ENCODE measurements at places on chromosomes 4 and X.

DNA sequence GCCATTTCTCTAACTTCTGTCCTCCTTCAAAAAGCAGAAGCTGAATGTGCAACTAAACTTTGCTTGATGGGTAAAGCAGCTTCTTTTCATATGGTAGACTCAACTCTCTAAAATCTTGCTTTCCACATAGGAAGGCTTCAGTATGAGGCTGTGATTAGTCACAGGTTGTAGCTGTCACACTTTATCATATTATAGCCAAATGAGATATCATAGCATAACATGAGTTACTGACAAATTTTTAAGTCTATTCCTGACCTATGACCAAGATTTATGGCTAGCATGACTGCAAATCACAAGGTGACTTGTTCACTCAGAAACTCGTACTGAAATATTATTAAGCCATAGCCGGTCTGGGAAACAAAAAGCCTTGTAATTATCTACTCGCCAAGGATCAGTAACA is 998.6 kb downstream of the RPA4 start:
- no peak for DNase-seq

DNA sequence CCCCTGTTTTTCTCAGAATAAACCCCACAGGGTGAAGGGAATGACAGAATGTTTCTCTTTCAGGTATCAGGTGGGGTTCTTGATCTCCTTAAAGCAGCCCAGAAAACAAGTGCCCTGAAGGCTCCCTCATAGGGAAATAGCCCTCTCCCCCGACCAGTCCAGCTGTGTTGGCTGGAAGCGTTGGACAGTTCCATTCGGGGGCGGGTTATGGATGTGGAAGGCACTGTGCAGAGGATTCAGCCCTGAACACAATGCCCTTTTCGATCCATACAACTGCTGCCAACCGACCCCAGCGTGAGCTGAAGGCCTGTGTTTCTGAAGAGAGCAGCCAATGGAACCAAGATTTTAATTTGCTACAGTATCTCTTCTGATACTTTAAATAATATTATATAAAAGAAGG is 41.5 kb downstream of the SEL1L3 start:
- peak; percentile 32 for DNase-seq

DNA sequence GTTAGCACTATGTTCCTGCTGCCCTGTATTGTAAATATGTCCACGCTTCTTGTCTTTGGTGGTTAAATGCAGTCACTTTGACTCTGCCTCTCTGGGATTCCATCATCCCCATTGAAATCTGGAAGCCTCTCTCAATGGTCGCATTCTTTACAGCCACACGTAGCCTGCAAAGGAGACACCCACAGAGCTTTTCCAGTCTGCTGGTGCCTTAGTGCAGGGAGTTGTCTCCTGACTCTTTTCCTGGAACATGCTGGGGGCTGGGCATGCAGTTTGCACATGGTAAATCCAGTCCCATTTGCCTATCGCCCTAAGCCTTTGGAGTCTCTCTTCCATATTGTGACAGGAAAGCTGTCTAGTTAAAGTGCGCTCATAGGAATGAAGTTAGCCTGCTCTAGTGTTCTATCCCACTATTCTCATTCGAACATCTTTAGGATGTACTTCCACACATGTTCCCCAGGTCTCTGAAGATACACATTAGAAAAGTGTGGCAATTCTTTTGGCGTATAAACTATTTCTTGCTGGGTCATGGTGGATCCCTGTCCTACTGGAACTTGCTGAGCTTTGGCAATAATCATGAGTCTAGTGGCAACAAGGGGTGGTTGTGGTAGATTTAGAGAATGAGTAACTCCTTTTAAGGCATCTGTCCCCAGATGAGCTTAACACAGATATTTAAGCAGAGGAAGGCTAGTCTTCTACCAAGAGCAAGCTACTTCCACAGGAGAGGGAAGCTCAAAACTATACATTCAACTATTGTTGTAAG is 33.7 kb downstream of the COQ2 start:
- peak; percentile 13 for DNase-seq

DNA sequence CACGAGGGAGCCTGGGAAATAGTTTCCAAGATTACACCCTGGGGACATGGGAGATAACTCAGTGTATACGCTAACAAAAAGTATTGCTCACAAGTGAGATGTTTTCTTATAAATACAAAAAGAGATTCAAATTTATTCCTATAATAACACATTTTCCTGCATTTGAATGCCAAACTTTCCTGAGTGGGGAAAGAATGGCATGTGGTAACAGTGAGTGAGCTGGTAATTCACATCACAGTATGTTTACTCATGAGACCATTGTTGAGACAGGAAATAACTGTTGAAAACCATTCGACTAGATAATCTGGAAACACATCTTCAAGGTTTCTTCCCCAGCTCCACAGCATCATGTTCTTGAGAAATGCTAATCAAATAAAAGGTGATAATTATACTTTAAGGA is 109.1 kb downstream of the TASL start:
- DNase-seq: no peak

DNA sequence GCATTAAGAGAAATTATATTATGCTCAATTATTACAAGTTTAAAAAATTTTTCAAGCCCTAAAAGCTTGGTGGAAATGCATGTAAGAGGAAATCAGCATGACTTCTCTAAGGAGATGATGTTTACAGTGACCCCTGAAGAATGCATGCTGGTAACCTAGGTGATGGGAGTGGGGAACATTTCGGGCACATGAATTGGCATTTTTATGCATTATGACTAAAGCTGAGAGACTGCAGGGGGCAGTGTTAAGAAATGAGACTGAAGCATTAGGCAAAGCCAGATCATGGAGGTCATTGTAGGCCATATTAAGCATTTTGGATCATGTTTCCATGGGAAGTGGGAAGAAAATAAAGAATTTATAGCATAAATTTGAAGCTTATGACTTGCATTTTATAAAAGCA is 421.3 kb downstream of the FAT4 start:
- DNase-seq: no peak

DNA sequence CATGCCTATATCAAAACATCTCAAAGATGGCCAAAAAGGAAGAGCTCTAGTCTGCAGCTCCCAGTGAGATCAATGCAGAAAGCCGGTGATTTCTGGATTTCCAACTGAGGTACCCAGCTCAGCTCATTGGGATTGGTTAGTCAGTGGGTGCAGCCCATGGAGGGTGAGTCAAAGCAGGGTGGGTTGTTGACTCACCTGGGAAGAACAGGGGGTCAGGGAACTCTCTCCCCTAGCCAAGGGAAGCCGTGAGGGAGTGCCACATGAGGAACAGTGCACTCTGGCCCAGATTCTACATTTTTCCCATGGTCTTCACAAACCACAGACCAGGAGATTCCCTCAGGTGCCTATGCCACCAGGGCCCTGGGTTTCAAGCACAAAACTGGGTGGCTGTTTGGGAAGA is 57.3 kb upstream of the FGF16 start:
- no peak for DNase-seq

DNA sequence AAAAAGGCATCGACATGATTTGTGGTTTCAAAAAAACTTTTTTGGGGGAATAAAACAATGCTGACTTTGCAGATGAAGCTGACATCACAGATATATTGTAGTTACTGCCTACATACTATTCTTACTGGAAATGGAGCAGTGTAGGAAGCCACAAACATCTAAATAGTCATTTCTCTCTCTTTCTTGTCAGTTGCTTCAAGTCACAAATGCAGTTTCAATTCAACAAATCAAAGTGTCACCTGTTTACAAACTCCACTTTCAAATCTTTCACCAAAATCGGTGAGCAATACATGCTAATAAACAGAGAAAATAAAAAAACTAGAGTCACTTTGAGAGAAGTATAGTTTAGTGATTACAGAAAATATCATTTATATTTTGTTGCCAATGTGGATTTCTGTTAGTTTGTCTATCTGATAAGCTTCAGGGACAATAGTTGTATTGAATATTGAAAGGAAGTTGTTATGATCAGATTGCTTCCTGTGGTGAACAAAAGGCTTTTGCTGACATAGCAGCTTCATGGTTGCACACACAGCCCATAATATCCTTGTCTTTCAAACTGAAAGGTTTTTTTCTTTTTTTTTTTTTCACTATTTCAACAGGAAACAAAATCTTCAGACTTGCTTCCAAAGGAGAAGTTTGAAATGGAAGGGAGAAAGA is 49.7 kb upstream of the PTPN13 start:
- no peak for DNase-seq

- DNase-seq: no peak
Measured at GRCh38 chr4:173217727-173218126, 49.1 kb downstream of the GALNT7 start.

GRCh38 chr4:140052050-140052449 is 101.9 kb downstream of the MAML3 start:
- DNase-seq: peak; percentile 66

- no peak for DNase-seq
Measured at GRCh38 chr4:116724249-116724648, 361.1 kb downstream of the TRAM1L1 start.

GRCh38 chr4:86917212-86918039 is 17.4 kb upstream of the AFF1 start:
- no peak for DNase-seq

- DNase-seq: no peak
Measured at GRCh38 chrX:99033226-99033901, 1376.7 kb downstream of the PCDH19 start.

GRCh38 chrX:132848296-132848970 is 110.0 kb downstream of the HS6ST2 start:
- DNase-seq: no peak

- DNase-seq: peak; percentile 30
Measured at GRCh38 chr4:26321373-26322221, 783 bp downstream of the RBPJ start.

GRCh38 chrX:130789793-130790192 is 113.2 kb downstream of the ENOX2 start:
- no peak for DNase-seq

DNA sequence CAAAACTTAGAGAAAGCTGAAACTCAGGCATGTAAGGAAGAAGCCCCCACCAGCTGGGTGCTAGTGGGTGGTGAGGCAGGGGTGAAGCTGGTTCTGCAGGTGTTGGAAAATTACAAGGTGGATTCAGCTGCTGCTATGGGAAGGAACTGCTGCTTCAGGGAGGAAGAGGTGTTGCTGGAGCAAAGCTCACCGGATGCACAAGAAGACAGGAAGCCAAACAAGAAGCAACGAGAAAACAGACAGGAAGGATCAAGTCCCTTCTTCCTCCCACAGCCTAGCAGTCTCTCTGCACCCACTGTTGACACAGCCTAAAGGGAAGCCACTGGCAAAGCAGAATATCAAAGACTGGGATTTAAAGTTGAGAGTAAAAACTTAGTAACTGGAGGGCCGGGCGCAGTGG is 100.2 kb upstream of the JADE1 start:
- DNase-seq: no peak

- DNase-seq: no peak
Measured at GRCh38 chr4:182504463-182504862, 261.3 kb downstream of the TENM3 start.

- no peak for DNase-seq
Measured at GRCh38 chr4:48343035-48343434, 1.7 kb downstream of the SLAIN2 start.

DNA sequence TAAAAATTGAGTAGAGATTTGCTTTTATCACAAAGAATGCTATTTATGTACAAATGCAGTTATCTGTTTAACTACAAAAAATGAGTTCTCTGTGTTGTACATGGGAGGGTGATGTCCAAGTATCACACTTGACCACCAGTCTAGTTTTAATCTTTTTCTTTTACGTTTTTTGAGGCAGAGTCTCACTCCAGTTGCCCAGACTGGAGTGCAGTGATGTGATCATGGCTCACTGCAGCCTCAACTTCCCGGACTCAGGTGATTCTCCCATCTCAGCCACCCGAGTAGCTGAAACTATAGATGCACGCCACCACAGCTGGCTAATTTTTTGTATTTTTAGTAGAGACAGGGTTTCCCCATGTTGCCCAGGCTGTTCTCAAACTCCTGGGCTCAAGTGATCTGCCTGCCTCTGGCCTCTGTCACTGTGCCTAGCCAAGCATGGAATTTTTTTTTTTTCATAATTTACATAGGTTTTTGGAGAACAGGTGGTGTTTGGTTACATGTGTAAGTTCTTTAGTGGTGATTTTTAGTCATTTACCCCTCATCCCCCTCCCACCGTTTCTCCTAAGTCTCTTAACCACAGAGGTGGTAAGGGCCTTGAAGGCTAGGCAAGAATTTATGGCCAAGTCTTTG is 47.9 kb upstream of the RPA4 start:
- DNase-seq: no peak

DNA sequence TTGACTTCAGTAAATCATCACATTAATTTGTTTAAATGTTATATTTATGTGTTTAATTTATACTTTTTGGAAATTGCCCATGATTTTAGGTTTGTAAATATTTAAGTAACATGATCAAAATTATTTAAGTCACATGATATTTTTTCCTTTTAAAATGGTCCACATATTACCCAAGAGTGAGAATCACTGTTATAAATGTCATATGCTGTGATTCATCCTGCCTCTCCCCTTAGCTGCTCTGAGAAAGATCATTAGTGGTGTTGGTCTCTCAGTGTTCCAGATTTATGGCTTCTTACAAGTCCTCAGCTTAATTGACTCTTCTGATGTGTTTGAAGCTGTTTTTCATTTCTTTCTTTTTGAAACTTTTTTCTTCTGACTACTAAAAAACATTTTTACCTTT is 70.1 kb downstream of the SPANXN4 start:
- DNase-seq: no peak

- peak; percentile 30 for DNase-seq
Measured at GRCh38 chr4:176735300-176735699, 57.4 kb downstream of the VEGFC start.

DNA sequence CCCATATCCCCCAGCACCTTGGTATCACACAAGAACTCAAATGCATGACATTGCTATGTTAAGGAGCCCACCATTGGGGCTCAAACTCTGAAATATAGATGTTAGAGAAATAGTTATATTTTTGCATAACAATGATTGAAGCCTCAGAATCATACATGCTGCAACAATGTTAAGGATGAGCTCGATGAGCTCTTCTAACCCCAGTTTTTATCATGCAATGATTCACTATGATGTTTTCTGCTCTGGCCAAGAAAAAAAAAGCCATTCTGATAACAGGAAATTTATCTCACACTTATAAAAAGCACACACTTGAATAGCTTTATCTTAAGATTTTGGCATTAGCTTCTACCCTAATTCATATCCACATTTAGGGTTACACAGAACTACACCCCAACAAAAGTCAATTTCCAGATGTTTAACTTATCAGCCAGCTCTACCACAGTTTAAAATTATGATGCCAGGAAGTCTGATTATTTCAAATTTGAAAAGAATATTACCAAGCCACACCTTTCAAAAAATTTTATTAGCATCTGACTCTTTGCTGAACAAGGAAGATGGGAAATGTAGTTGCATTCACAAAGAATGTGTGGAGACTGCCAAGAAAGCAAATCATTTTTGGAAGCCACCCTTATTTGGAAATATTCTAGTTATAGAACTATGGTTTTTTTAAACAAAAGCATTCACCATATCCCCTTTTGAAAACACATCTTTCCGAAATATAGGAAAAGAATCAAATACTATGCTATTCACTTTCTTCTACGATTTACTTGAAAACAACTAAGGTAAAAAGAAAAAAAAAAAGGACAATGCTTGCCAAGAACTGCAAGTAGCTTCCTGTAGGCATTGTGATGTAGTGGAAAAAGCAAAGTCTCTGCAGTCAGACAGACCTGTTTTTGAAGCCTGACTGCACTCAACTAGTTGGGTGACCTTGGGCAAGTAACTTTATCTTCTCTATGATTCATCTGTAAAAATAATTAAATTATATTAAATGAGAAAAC is 100.8 kb upstream of the PLS3 start:
- DNase-seq: no peak

GRCh38 chr4:76559236-76560071 is 124.4 kb downstream of the SHROOM3 start:
- DNase-seq: no peak

- no peak for DNase-seq
Measured at GRCh38 chr4:183636503-183636902, 22.5 kb downstream of the RWDD4 start.

GRCh38 chr4:168485156-168485910 is 5.0 kb upstream of the DDX60L start:
- no peak for DNase-seq
